ENCODE measurements at places on chromosomes 4 and X.

DNA sequence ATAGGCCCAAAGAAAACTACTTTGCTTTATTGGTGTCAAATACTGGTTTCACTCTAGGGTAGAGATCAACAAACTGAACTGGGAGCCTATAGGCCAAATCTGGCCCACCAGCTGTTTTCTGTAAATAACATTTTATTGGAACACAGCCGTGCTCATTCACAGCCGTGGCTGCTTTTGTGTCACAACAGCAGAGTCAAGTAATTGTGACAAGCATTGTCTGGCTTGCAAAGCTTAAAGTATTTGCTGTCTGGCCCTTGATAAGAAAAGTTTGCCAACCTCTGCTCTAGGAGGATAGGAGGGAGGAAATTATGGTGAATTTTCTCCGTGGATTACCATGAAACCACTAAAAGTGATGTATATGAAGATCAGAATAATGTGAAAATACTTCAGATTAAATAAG lies 53.4 kb downstream of the GPAT3 start:
- DNase-seq, result no peak

DNA sequence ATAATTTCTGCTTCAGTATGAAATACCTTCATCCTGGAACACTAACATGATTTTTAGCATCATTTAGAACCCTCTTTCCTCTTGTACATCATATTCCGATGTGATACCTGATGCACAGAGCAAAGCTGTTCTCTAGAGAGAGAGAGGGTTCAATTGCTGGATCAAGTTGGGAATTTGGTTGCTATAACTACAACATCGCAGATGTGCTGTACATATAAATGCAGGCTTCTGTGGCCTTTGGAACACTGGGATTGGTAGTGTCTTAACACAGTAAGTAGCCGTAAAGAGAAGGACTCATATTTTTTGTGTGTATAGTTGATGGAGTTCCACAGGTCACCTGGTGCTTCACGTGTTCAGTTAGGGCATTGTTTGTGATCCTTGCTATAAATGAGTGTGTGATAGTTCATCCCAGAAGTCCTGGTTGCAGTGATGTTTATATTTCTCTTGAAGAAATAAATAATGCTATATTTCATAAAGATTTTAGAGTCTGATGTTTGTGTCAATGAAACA lies 119.2 kb downstream of the RAPGEF2 start:
- DNase-seq, result no peak

DNA sequence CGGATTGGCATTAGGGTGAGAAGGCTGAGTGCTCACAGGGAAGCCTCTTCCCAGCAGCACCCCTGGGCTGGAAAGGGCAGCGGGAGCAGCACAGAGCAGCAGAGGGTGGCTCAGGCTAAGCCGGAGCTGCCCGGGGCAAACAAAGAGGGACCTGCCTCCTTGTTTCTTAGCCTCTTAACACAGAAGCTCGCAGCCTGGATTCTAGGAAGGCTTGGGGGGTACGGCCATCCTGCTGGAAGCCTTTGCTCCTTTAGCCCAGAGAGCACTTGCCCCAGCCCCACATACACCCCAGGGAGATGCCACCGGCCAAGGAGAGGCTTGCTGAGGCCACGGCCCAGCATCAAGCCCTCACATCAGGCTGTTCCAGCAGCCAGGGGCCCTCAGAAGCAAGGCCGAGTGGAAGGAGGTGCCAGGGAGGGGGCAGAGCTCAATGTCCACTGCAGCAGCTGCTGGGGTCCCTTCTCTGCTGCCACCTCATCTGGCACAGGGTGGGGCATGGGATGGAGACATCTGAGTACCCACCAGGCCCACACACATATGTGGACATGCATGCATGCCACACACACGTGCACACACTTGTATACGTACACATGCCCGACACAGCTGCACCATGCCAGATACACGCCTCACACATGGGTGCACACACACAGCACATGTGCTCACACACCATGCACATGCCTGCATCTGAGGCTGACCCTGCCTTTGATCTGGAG lies 20.3 kb upstream of the SPON2 start:
- no peak for DNase-seq

DNA sequence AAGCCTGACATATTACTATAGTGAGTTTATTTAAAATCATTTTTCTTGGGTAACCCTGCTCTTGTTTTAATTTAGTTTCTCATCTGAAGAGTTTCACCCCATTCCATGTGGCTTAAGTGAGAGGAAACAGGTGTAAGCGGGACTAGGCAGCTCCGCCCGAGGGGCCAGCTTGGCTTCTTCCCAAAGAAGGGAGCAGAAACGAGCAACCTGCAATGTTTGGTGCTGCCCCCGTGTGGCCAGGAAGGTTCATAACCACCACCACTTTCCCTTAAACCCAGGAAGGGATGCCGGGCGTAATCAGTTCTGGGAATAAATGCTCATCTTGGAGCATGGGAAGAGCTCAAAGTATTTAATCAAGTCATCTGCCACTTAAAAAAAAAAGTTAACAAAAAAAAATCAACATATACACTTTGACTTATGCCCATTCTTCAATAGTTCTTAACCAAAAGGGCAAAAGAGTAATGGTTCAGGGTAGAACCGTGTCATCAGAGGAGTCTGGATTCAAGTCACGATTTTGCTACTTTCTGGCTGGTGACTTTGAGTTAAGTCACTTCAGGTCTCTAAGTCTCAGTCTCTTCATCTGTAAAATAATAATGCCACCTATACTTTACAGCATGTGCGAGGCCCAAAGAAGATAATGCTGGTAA lies 147.9 kb downstream of the NSUN7 start:
- DNase-seq, result peak; percentile 80

DNA sequence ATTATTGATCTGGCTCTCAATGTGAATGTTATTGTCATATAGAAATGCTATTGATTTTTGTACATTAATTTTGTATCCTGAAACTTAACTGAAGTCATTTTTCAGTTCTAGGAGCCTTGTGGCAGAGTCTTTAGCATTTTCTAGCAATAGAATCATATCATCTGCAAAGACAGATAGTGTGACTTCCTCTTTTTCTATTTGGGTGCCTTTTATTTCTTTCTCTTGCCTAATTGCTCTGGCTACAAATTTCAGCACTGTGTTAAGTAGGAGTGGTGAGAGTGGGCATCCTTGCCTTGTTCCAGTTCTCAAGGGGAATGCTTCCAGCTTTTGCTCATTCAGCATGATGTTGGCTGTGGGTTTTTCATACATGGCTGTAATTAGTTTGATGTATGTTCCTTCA lies 102.7 kb downstream of the SH3BGRL start:
- DNase-seq, result no peak

- DNase-seq, result no peak
Observed at GRCh38 chrX:116490104-116490503, 27.3 kb upstream of the CT83 start.

GRCh38 chr4:47017494-47017893 lies 13.9 kb upstream of the GABRB1 start:
- no peak for DNase-seq

DNA sequence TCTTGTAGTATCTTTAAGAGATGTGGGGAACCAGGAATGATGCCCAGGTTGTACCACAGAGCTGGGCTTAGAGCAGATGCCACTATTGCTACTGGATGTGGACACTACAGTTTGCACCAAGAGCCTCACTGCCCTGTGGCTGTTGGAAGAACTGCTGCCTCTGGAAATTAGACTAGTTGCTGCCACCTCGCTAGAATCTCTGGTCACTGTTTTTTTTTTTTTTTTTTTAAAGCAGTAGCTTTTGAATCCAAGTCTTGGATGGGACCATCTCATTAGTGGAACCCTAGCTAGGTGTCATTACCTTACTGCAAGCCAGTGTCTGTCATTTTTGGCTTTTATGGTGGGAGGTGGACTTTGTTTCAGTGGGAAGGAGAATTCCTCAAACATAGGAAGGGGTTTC lies 105.5 kb downstream of the ARHGAP10 start:
- DNase-seq, result no peak

- no peak for DNase-seq
Observed at GRCh38 chrX:52277666-52278065, 91.2 kb upstream of the XAGE2 start.

DNA sequence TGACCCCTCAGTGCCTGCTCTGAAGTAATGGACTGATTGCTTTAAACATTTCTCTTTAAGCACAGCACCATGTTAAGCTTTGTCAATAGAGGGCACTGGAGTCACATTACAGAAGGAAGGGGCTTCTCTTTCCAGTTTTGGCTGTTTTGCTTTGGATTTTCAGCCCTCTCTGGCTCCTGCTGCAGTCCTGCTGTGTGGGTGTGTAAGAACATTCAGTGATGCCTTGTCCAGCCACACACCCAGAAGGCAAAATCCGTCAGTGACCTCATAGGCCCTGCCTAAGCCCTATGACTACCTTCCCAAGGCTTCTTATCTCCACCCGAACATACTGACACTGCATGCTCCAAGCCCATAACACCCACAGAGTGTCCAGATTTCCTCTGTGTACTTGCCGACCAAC lies 215.3 kb upstream of the CTSO start:
- peak; percentile 20 for DNase-seq

GRCh38 chr4:176134670-176135069 lies 60.7 kb downstream of the SPATA4 start:
- DNase-seq, result no peak

DNA sequence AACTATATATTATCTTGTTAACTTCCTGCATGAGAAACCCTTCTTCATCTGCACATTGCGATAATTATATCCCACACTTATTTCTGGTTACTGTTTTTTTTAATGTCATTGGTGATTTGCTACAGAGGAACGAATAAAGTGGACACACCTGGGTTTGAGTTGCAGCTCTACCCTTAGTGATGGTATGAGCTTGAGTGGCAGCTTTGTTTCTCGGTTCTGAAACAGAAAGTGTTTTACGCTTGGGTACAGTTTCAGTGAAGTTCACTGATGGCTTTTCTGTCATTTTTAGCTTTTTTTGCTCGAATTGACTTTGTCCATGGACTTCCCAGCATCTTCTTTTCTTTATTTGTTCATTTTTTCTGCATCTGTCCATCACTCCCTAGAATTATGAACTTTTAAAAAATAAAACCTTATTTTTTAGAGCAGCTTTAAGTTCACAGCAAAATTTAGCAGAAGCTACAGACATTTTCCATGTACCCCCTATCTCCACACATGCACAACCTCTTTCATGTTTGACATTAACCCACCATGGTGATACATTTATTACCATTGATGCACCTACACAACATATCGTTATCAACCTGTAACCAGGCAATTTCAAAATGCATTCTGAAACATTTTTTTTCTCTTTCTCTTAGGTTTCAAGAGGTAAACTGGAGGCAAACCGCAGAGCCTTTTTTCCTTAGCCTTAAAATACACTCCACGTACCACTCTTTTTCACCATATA lies 1041.6 kb upstream of the PRKX start:
- no peak for DNase-seq

GRCh38 chr4:139753686-139754085 lies 88.1 kb downstream of the MGST2 start:
- no peak for DNase-seq

GRCh38 chr4:76950956-76951671 lies 1.6 kb downstream of the SEPTIN11 start:
- peak; percentile 18 for DNase-seq

DNA sequence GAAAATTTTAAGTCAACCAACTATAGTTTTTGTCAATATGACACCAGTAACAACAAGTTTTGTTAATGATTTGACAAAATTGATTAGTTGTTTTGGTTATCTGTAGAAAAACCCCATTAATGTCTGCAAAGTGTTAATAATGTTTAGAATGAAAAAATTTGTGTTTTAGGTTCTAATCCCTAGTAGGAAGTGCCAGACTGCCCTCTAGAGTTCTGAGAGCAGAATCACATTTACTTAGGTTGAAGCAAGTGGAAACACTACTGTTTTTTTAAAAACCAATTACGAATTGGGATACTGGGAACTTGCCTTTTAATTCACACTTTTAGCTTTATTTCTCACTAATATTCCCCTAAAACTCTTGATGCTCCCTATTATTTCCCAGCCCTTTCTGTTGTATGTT lies 101.1 kb upstream of the CYLC1 start:
- DNase-seq, result peak; percentile 10

- DNase-seq, result no peak
Observed at GRCh38 chrX:142831961-142832530, 193.7 kb upstream of the SPANXN4 start.

DNA sequence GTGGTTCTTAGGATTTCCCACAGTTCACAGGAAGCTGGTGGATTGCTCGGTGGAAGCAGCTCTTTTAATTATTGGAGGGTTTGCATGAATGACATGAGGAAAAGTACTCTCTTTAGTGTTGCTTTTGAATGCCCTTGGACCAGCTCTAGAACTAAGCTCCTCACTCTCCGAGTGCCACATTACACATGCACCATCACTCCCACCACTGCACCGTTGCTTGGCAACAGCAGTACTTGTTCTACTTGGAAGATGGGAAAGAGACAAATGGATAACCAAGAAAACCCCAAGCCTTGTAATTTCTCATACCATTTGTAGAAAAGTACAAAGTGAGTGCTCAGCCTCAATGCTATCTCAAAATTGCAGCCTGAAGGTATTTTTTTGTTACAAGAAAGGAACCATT lies 620.2 kb upstream of the BOD1L1 start:
- no peak for DNase-seq

DNA sequence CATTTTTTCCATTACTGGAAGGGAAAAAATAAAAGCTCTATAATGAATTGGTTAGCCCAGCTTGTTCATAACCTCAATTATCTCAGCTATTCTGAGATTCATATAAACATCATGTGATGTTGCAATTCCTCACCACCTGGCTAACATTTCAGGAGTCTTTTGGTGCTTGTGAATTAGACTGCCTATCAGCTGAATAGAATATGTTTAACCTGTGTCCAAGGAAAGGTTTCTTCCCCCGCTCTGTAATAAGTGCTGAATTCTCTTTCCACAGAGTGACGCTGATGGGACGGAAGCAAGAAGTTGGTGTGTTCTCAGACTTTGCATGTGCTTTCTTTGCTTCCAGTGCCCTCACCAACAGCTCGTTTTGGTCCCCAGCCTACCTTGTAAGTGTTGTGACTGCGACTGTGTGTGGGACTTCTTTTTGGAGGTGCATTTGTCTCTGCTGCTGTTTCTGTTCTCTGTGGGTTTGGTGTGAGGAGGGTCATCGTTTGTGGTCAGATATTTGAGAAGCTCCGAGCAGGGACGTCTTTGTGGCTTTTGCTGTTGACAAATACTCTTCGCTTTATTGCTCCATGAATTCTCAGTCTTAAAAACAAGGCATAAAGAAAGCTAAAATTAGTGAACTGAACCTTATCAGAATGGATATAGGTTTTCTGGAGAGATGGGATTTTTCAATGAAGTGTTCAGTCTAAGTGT lies 61.7 kb downstream of the PPARGC1A start:
- no peak for DNase-seq

GRCh38 chrX:15869695-15870094 lies 15.1 kb upstream of the AP1S2 start:
- no peak for DNase-seq

DNA sequence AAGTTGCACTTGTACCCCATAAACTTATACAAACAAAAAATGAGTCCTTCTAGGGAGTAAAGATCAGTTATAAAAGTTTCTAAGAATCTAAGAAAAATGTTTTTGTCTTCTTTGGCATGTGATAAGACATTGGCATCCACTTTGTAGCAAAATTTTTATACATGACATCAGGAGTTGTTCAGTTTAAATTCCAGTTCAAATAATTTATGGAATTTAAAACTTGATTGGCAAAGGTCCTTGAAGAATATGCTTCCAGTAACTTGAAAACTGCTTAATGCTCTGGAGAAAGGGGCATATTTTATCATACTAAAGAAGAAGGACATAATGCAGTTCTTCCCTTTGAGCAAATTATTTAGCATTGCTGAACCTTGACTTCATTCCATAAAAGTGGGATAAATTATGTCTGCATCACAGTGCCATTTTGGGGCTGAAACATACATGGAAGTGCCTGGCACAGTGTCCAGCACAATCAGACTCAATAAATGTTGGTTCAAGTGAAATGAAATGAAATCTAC lies 163.3 kb upstream of the IL15 start:
- DNase-seq, result no peak

GRCh38 chrX:69896046-69896445 lies 153.7 kb downstream of the AWAT2 start:
- no peak for DNase-seq
